ENCODE measurements at places on chromosomes 1 and 21.
A peak's percentile ranks its signal among the peaks of the same experiment; 100 is the strongest.

GRCh38 chr1:166785987-166786386 lies 53.3 kb upstream of the POGK start:
- DNase-seq = no peak

DNA sequence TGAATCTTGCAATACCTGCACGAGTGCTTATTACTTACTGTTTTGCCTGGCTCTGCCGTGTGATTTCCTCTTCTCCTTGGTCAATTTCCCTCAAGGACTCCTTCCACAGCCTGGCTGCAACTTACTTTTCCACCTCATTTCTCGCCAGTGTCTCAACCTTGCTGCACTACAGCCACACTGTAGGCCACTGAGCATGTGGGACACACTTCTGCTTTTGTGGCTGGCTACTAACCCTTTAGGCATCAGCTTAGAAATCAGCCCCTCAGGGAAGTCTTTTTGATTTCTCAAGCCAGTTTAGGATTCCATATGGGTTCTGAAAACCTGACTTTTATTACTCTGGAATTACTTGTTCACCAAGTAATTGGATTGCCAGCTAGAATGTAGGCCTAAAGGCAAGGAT lies 5.2 kb upstream of the DMRTB1 start:
- no peak for DNase-seq

DNA sequence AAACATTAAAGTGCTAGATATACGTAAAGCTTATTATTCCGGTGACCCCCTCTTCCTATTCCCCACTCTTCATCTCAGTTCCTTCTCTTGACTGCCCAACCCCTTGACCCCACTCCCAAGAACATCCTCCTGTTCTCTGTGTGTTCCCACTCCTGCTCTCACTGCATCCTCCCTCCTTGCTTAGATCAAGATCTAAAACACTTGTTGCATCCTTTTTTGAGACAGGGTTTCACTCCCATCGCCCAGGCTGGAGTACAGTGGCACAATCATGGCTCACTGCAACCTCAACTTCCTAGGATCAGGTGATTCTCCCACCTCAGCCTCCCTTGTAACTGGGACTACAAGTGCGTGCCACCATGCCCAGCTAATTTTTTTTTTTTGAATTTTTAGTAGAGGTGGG lies 13.5 kb downstream of the ATP2B4 start:
- no peak for DNase-seq

- DNase-seq = no peak
These were observed 76.1 kb downstream of the C21orf91 start for GRCh38 chr21:17742940-17743592.

- no peak for DNase-seq
These were observed 33.5 kb upstream of the CLDN14 start for GRCh38 chr21:36513430-36513829.

GRCh38 chr1:94884507-94884906 lies 42.4 kb downstream of the CNN3 start:
- no peak for DNase-seq

GRCh38 chr1:56825436-56825835 lies 6.2 kb upstream of the FYB2 start:
- DNase-seq = no peak

GRCh38 chr1:237390823-237391222 lies 348.8 kb downstream of the RYR2 start:
- no peak for DNase-seq

GRCh38 chr1:3657578-3658230 lies 5.4 kb downstream of the TP73 start:
- DNase-seq = no peak

DNA sequence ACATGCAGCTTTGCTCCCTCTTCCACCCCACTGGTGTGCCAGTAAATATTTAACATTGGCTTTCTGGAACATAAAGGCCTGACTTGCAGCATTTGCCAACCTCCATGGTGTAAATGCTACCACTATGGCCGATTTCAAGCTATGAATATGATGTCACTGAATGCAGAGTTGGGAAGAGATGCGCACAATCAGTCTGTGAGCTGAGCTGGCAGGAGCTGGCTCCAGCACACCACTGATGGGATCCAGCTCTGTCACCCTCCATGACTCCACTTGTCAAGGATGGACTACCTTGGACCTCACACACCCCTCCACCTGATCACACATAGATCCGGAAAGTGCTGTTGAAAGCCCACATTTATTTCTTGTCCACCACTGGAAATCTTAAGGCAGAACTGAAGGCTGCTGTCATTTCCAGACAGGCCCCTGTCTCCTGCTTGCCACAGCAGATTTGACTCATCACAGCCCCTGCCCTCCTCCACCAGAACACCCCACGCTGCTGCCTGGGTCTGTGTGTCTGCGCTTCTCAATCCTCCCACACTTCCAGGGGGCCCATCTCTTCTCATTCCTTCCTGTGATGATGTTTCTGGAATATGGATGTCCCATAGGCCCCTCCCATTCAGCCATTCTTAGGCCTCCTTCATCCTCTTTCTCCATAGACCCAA lies 82.2 kb upstream of the BCAR3 start:
- no peak for DNase-seq

GRCh38 chr1:96104906-96105305 lies 616.7 kb upstream of the PTBP2 start:
- no peak for DNase-seq

GRCh38 chr1:6996371-6996770 lies 211.1 kb downstream of the CAMTA1 start:
- DNase-seq = no peak

GRCh38 chr1:57235730-57236510 lies 187.9 kb downstream of the DAB1 start:
- DNase-seq = no peak

- DNase-seq = peak; percentile 71
These were observed 1.1 kb upstream of the ABCD3 start for GRCh38 chr1:94416901-94417727.

- no peak for DNase-seq
These were observed 353.5 kb upstream of the B3GALT2 start for GRCh38 chr1:193539731-193540459.

DNA sequence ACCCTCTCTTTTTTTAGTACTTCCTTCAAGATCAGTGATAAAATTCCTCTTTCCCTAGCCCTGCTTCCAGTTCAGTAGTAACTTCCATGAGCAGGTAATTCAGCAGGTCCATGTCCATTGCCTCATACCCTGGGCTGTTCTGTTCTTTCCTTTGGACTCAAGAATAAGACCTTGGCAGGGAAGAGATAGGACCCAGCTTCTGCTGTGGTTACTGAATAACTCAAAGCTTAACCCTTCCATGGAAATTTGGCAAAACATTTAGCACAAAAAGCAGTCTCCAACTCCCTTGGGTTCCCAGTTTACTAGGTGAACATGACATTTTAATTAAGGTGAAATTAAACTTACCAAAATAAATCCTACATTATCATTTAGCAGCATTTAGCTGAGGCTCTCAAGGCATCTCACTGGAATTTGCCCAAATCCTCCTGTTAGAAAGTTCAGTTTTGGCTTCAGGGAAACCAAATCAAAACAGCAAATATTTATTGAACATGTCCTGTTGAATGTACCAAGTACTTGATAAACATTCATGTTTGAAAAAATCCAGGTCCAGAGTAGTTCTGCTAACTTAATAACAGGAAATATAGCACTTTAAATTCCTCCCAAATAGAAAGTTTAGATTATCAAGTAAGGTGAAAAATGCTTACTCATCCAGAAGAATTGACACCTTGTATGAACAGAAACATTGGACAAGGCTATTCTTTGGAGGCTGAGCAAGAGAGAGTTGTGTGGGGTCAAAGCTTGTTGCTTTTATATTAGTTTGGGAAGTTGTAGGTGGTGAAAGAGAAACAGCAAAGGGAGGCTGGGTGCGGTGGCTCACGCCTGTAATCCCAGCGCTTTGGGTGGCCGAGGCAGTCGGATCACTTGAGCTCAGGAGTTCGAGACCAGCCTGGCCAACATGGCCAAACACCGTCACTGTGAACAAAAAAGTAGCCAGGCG lies 8.4 kb upstream of the SERPINC1 start:
- no peak for DNase-seq

DNA sequence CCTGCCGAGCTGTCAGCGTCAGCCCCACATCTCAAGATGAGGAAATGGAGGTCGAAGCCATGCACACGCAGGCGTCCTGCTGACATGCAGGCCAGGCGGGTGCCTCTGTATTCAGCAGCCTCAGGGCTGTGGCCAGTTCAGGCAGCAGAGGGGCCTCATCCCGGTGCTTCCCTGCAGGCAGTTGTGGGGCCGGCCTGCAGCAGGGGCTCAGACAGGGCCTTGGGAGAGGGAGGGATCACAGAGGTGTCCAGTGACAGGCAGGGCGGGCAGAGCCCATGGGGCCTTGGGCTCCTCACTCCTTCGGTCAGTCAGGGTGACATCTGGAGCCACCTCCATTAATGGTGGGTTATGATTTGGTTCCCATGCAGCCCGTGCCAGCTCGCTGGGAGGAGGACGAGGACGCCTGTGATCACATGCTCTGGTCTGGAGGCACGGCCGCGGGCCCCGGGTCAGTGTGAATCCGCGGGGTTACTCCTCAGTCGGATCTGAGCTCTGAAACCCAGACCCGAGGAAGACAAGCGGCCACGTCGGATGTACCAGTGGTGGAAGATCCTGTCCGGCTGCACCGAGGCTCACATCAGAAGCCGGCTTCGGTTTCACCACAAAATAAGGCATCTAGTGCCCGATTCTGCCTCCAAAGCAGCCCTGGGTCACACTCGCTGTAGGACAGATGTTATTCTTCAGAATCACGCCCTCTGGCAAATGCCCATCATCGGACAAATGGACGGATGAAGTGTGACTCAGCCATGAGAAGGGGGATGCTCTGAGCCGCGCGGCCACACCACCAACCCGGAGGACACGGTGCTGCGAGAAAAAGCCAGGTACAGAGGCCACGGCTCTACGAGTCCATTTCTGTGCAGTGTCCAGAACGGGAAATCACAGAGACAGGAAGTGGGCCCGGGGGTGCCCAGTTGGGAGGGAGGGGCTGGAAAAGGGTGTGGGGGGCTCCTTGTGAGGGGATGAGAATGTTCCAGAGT lies 33.4 kb downstream of the KRTAP10-1 start:
- peak; percentile 17 for DNase-seq

DNA sequence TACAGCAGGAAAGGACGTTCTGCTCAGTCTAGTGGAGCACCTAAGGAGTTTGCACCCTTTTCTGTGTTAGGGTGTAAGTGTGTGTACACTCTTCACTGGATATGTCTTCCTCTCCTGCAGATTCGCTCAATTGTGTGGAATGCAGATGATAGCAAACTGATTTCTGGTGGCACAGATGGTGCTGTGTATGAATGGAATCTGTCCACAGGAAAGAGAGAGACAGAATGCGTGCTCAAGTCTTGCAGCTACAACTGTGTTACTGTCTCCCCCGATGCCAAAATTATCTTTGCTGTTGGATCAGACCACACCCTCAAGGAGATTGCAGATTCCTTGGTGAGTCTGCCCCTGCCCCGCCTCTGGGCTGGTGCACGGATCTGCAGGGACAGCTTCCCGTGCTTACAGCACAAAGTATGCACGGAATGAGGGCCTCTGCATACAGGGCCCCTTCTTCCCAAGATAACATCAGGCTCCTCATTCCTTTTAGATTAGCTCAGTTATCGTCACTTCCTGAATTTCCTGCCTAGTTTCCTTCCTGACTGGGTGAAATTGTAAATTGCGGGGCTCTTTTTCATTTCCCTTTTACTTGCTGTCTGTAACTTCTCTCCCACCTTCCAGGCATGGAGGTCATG lies 34.6 kb downstream of the CFAP57 start:
- DNase-seq = peak; percentile 98

DNA sequence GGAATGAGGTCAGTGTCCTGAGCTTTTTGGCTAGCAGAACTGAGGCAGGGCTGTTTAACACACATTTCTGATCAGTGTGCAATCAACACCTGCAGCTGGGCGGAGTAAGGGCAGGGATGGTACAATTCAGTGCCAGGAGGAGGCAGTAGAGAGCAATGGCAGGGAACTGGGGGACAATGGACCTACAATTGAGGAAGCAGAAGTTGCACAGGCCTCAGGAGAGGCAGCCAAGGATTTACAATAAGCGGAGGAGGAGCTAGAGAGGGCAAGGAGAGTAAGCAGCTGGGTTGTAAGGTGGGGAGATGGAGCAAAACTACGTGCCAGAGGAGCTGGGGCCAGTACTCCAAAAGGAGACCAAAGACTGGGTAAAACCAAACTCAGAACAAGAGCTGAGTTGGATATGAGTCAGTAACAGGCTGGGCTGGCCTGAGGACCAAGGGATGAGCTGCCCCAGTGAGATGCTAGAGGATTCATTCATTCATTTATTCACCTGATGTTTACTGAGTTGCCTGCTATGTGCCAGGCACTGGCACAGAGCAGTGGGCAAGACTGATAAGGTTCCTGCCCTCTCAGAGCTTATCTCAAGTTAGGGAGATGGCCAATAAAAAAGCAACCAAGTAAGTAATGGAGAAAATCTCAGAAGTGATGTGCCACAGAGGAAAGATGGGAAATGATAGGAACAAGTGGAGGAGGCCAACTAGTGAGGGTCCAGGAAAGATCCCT lies 10.4 kb upstream of the GALE start:
- peak; percentile 44 for DNase-seq

DNA sequence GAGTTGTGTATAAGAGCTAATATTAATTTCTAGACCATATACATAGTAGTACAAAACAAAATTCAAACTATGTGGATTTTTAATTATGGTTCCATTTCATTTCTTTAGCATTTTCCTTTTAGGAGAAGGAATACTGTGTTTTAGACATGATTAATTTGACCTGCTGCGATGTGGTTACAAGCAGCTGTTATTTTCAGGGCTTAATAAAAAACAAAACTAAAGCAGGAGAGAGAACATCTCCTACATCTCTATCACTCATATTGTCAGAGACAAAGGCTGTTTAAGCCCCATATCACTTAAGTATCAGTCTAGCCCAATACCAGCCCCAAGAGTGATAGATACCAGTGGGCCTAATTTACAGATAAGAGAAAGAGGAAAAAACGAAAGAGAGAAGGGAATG lies 47.6 kb downstream of the ILDR2 start:
- no peak for DNase-seq

DNA sequence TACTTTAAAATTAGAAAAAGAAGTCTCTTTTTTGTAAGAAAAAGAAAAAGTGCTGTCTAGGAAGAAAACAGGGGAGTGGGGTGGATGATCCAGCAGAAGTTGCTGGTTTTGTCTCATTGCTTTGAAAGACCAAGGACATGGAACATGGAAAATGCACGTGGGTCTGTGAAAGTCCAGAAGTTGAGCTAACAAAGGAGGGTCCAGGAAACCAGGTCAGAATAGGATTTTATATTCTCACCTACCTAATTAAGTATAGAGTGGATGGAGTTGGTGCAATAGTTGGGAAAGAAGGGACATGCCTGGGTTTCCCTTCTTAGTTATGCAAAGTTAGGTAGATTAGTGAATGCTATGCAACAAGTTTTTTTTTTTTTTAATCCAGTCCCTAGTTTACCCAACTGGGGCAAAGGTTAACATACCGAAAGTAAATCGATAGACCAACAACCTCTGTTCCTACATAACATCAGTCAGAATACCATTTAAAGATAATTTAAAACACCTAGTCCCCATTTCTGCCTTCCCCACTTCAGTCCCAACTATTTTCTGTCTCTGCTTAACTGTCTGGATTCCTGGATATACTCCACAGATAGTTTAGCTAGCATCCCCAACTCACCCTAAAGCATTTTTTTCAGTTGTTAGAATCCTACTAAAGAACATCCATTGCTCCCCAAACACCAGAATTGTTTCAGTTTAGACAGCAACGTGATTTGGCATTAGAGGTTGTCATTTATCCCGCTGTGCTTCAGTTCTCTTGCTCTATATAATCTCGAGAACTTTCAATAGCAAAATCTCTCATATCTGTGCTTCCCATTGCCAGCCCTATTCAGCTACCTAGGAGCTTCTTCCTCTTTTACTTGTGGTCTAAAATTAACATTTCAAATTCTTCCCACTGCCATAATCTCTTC lies 105.7 kb upstream of the PLPPR5 start:
- no peak for DNase-seq

- DNase-seq = no peak
These were observed 1.3 kb upstream of the ZP4 start for GRCh38 chr1:237891979-237892378.

GRCh38 chr1:96565546-96565945 lies 156.0 kb upstream of the PTBP2 start:
- DNase-seq = no peak

Measured in RPMI7951 (cell line).